ENCODE measurements at places on chromosomes 6 and 20.

GRCh38 chr6:158939255-158940159 is 60.5 kb downstream of the RSPH3 start:
- no peak for DNase-seq

GRCh38 chr6:116335612-116336215 is 35.0 kb upstream of the DSE start:
- no peak for DNase-seq

- no peak for DNase-seq
Measured at GRCh38 chr6:156885562-156885961, 108.4 kb downstream of the ARID1B start.

DNA sequence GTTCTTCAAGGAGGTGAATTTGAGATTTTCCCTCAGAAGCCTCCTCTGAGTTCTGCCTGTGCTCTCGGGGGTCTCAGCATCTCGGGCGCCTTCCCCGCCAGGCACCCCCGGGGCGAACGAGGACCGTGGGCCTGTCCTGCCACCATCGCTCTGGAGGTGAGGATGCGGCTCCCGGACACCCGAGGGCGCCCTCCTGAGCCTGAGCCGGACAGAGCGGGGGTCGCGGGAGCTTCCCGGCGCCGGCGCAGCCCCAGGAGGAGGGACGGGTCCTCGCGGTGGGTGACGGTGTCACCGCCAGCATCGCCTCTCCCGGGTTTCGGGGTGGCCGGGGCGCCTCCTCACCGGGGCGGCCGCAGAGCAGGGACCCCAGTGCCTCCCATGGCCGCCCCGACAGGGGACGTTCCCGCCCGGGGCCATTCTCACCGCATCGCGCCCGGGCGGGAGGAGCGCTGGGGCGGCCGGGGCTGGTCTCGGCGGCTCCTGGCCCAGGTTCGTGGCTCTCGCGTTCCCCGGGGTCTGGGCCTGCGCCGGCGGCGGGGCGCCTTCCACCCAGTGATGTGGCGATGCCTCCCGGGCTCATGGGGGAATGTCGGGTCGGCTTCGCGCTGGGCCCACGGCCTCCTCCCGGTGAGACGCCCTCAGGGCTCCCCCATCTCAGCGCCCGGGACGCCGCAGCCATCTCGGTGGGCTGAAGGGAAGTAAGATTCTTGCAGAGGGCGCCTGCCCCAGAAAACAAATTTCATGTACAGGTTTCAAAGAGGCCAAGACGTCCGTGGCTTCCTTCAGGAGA is 210.5 kb downstream of the ERMARD start:
- no peak for DNase-seq

DNA sequence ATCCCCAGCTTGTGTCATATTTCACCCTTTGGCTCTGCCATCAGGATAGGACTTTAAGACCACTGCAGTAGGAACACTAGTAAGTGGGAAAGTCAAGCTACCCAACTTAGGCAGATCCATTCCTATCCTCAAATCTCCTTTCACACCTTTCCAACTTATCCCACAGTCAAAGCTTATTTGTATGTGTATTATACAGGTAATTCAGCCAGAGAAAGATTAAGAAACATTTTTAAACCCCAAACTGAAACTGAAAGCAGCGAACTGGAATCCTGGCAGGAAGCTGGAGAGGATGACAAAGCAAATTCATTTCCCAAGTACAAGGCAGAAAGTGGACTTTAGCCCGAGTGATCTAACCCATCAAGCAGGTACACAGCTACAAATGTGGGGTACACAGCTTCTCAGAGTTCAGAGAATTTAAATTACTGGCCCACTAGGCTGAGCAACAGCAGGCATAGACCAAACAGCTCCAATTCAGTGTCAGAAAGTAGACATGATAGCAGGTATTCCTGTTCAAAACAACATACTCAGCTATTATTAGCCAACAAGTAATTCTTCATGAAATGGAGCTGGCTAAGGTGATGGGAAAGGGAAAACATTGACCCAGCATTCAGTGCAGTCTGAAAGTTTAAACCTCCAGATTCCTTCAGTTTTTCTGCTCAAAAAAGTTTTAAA is 39.1 kb downstream of the ILRUN start:
- DNase-seq, result no peak

- DNase-seq, result no peak
Measured at GRCh38 chr20:50794181-50794845, 548 bp upstream of the BCAS4 start.

GRCh38 chr6:150245148-150245935 is 102.5 kb downstream of the PPP1R14C start:
- no peak for DNase-seq

DNA sequence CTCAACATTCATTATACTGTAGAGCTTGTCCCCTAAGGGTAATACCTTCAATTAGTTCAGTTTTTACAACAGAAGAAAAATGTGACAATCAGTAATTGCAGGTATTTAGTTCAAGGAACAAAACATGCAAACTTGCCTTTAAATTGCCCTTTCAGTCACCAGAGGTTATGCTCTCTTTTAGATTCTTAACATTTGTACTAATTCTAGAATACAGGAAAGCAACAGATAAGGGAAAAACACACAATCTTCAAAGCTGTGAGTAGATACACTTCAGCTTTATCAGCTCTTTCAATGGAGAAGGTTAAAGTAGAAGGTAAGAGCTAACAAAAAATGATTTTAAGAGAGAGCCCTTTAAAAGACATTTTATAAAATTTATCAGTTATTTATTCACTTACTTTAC is 173.1 kb downstream of the HS3ST5 start:
- no peak for DNase-seq

- no peak for DNase-seq
Measured at GRCh38 chr6:105851113-105851580, 235.0 kb upstream of the PRDM1 start.

GRCh38 chr6:29982097-29982496 is 39.8 kb downstream of the HLA-A start:
- no peak for DNase-seq

DNA sequence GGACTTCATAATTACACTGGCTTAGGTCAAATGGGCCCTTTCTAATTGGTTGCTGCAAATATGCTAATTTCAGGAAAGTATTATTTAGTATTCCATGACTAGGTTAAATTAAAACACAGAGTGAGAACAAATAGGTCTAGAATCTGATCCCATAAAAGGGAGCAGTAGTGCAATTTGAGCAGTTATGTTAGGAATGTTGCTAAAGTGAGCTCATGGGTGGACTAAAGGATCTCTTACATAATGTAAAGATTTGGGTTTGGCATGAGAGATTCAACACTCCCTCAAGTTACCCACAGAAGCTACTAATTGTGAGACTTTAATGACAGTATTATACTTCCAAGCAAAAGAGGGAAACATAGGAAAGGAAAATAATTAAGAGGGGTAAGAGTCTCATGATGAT is 109.1 kb downstream of the C6orf58 start:
- DNase-seq, result no peak

GRCh38 chr20:51463998-51464397 is 78.5 kb downstream of the NFATC2 start:
- no peak for DNase-seq

GRCh38 chr6:134134654-134135053 is 82.2 kb upstream of the SLC2A12 start:
- no peak for DNase-seq

GRCh38 chr6:154071711-154072110 is 32.7 kb downstream of the OPRM1 start:
- no peak for DNase-seq

DNA sequence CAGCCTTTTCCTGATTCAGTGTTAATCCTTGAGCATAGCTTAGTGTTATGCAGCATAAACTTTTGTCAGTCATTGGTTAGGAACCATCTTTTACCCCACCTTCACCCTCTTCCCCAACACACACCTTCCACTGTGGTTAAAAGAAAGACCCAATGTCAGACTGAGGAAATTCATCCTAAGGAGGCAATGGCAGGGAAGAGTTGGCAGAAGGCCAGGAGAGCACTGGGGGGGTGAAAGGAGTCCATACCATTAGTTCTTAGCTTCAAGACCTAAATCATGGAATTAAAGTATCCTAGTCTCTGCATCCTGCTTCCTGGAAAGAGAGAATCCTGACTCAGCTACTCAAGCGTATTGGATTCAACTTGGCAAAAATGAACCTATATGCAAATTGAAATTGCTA is 16.9 kb upstream of the TAB2 start:
- DNase-seq, result no peak

DNA sequence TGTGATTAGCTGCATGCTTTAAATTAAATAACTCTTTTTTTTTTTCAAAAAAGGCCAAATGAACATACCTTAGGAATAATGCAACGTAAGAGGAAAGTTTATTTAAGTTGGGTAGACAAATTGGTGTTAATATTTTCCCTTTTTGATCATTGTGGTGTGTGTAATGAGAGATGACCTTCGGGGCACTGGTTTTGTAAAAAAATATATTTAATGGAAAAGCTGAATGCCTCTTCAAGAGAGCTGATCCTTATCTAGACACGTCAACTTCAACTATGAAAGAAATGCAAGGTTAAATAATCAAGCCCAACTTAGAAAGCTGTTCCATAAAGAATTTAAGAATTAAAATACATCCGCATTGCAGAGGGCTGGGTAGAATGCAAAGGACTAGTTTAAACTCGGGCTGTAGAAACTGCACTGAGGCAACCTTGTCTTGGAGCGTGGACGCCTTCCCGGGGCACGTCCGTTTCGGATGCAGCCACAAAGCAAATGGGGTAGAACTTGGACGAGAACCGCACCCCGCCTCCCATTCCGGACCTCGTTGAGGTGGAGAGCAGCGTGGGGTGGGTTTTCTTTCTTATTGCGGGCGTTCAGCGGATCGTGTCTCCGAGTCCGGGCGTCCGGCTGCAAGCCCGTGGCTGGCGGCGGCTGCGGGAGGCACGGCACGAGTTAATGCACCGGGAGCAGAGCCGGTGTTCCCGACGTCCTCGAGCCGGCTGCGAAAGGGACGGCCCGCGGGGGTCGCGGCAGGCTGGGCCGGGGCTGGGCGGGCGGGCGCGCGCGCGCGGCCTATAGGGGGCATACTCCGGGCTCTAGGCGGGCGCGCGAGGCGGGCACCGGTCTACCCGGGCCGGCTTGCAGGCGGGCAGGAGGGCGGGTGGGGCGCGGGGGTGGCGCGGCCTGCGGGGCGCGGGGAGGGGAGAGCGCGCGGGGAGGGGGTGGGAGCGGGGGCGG is 1.9 kb downstream of the JARID2 start:
- no peak for DNase-seq

- no peak for DNase-seq
Measured at GRCh38 chr6:159806021-159806458, 6.0 kb downstream of the PNLDC1 start.

GRCh38 chr20:32497589-32498224 is 87.4 kb downstream of the NOL4L start:
- DNase-seq, result no peak

GRCh38 chr6:141541581-141542324 is 591.0 kb upstream of the GJE1 start:
- DNase-seq, result no peak

- DNase-seq, result peak; percentile 12
Measured at GRCh38 chr6:136846046-136846445, 23.7 kb downstream of the PEX7 start.

DNA sequence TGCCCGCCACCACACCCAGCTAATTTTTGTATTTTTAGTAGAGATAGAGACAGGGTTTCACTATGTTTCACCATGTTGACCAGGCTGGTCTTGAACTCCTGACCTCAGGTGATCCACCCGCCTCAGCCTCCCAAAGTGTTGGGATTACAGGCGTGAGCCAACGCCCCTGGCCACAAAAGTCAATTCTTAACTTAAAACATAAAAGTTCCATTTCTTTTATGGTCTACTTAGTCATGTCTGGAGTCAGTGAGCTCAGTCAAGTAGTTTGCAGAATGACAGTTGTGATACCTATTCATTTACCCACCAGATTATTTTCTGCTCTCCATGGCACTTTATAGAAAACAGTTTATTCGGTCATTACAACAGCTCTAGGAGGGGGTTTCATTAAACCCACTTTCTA is 103.1 kb upstream of the ESR1 start:
- no peak for DNase-seq

GRCh38 chr20:45792317-45793118 is 764 bp downstream of the DNTTIP1 start:
- DNase-seq, result no peak

DNA sequence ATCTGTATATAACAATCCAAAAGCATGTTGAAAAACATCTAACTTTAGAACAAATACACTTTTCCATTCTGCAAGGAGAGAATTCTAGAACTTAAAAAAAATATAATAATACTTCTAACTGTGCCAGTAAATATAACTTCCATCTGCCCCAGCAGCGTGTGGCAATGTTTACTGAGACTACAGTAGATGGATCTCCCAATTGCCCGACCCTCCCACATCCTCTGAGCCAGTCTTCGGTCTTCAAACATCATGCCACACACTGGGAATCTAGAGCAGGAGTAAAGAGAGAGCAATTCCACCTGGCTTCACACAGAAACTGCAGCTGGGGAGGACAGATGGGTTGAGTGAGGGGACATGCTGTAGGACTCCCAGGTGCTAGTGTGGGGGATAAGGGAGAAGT is 121.3 kb upstream of the NHSL1 start:
- DNase-seq, result no peak

- no peak for DNase-seq
Measured at GRCh38 chr20:39778431-39778830, 816.3 kb downstream of the DHX35 start.

DNA sequence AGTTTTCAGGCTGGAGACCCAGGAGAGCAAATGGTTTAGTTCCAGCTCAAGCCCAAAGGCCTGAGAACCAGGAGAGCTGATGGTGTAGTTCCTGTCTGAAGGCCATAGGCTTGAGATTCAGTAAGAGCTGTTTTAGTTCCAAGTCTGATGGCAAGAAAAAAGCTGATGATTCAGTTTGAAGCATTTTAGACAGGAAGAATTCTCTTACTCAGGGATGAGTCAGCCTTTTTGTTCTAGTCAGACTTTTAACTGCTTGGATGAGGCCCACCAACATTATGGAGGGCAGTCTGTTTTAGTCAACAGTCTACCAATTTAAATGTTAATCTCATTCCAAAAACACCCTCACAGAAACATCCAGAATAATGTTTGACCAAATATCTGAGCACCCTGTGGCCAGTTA is 2.5 kb downstream of the ZSCAN26 start:
- DNase-seq, result no peak

GRCh38 chr20:17497821-17498580 is 33.2 kb downstream of the BFSP1 start:
- DNase-seq, result no peak

- no peak for DNase-seq
Measured at GRCh38 chr6:3534599-3534998, 77.7 kb upstream of the SLC22A23 start.

- no peak for DNase-seq
Measured at GRCh38 chr6:35876902-35877301, 44.0 kb downstream of the SRPK1 start.

- no peak for DNase-seq
Measured at GRCh38 chr20:50725724-50726005, 5.7 kb upstream of the PARD6B start.

GRCh38 chr6:46327779-46328178 is 157.0 kb upstream of the ENPP5 start:
- DNase-seq, result no peak
